ENCODE measurements at places on chromosomes 2 and 18.

GRCh38 chr2:45889620-45890370 lies 238.3 kb downstream of the PRKCE start:
- DNase-seq: no peak

DNA sequence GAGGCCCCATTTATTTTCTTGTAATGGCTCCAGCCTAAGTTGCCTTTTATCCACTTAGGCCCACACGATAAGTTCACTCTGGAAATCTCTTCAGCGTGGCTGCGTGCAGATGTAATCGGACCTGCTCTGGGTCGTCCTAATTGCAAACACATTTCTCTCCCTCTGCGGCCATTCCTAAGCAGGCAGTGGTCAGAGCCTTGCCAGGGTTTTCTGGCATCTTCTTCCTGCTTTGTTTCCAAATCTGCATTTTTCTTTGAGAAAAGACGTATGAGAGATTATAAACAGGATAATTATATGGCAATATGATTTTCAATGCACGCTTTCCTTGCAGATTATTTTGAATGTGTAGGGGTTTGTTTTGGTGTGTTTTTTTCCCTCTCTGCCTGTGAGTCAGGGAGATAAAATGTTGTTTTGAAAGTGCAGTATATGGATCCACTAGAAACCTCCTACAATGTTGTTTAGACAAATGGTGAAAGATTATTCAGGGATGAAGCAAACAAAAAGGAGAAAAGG lies 239.4 kb upstream of the TANK start:
- DNase-seq: no peak

- DNase-seq: no peak
These were observed 20.0 kb downstream of the NAB1 start for GRCh38 chr2:190668892-190669291.

DNA sequence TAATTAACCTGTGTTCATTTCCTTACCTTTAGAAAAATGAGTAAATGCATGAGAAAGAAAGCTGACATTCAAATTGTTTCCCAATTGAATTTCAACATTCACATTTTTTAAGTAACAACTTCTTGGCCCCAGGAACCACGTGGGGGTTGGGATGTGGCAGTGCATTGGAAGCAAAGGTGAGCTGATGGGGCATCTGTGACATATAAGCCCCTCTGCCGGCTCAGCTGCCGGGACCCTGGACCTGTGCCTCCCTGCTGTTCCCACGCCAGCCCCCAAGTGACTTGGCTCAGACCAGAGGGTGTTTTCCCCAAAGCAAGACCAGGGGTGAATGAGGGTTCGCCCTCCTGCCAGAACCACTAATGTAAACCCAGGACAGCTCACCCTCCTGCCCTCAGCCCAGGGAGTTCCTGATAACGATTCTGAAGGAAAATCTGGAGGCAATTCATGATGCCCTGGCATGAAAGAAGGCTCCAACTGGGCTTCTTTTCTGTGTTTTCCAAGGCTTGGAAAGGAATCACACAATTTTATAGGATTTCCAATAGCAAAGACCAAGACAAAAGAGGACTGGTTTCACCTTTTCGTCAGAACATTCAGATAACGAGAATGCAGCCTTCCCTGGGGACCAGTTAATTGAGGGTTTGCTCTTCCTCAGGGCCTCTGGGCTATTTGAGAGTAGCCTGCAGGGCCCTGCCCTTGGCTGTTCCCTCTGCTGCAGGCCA lies 193.2 kb upstream of the TWIST2 start:
- no peak for DNase-seq

DNA sequence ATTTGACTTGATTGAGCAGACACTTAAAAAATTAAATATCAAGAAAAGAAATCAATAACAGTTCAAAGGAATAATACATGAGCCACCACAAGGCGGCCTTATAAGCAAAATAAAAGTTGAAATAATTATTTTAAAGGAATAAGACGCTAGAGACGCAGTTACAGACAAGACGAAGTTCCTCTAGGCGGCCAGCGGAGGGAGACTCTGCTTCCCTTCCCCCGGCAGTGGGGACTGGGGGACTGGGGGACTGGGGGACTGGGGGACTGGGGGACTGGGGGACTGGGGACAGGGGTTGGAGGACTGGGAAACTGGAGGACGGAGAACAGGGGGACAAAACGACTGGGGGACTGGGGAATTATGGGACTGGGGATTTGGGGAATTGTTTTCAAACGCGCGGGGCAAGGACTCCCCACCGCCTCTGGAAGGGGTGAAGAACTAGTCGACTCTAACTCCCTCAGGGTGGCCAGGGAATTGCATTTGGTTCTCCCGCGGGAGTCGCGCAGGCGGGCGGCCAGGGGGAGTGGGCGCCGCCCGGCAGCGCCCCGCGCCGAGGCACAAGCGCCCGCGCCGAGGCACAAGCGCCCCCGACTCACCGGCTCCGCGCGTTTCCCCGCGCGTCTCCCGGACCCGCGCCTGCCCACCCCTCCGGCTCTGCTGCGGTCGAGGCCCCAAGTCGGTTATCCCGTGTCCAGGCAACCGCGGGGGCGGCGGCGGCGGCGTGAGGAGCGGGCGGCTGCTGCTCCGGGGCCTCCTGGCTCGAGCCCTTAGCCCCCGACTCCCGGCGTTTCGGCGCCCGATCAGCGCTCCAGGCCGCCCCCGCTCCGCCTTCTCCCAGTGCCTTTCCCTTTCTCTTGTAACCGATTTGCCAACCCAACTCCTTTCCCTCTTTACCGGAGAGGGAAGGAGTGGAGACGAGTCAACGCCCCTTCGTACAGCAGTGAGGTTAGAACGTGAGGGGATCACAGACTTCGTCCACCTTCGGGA lies at the start of gene CCDC178:
Gene CCDC178, minus strand, starts transcription at position 662 of the 984 bp plus-strand sequence. CDS start 28,633 bp downstream, outside the sequence.
- no peak for DNase-seq

DNA sequence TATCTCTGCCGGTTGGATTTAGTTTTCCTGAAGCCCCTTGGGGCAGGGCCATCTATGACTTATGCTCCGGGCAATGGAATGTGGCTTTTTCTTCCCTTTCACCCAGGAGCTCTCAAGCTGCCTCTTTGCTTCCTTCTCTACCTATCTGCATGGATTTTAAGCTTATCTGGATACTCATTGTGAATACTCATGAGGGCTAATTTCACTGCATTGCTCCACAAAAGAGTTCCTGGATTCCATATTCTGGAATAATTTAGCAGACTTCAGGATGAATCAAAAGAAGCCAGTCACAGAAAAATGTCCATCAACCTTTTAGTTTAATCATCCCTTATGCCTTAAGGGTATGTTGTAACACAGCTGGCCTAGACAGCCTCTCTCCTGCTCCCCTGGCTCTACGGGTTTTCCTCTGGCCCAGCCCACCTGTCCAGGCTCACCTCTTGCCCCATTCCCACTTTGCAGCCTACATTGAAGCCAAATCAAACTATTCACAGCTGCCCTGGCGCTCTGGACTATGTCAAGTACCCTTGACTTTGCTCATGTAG lies 122.8 kb upstream of the RMDN2 start:
- DNase-seq: no peak

DNA sequence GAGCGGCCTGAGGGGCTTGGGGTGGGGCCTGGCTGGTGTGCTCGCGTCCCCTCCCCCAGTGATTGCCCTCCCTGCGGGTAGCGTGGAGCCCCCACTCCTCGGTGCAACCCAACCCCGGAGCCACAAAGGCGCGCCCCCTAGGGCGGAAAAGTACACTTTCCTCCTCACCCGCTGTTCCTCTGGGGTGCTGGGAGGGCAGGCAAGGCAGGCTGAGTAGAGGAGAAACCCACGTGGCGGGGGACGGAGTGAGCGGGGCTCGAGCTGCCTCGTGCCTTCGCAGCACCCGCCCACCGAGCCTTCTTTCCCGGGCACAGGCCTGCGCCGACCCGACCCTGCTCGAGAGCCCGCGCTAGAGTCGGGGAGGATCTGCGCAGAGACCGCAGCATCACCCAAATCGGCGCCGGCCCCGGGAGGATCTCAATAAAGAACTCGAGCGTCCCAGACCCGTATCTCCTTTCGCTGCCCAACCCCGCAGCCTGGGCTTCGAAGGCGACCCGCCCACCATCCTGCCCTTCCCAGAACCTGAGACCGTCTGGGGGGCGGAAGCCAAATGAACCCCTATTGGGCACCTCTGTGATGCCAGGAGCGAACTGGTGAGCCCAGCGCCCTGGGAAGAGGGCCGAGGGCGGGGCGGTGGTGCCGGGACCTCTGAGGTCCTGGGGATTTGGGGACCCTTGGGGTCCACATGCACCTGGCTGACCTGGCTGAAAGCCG lies 1.5 kb downstream of the UCN start:
- no peak for DNase-seq

- no peak for DNase-seq
These were observed 14.4 kb downstream of the NLRC4 start for GRCh38 chr2:32250290-32250689.

- DNase-seq: no peak
These were observed 34.3 kb downstream of the GIGYF2 start for GRCh38 chr2:232731470-232731869.

DNA sequence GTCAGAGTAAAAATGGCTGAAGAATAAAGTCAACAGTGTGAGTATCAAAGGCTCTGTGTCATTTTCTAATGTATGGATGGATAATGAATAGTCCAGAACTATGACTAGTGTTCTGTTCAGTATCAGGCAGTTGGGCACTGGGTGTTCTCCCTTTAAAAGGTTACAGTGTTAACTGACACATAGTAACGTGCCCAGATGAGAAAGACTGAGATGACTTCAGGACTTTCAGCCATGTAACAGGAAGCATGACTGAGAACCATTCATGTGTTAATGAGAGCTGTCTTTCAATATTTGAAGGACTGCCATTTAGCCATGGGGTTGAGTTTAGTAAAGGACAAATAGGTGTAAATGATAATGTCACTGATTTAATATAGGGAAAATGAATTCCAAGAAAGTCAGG lies 187.1 kb downstream of the GULP1 start:
- DNase-seq: no peak

DNA sequence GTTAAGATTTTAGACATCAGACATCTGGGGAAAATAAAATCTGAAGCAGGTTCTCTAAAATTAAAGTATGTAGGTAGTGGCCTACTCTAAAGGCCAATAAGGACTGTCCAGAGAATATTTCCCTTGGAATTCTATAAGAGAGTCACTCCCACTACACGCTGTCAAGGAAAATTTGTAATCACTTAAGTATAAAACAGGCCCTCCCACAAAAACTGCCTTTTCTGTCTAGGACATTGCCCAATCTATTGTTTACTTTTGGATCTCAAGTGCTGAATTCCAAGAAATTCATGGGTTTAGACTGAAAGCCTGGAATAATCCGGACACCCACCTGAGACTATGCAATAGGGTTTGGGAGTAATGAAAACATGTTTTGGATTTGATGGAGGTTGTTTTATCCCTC lies 1.7 kb upstream of the SRBD1 start:
- no peak for DNase-seq

- no peak for DNase-seq
These were observed 120.4 kb downstream of the RNF144A start for GRCh38 chr2:7037340-7038333.

DNA sequence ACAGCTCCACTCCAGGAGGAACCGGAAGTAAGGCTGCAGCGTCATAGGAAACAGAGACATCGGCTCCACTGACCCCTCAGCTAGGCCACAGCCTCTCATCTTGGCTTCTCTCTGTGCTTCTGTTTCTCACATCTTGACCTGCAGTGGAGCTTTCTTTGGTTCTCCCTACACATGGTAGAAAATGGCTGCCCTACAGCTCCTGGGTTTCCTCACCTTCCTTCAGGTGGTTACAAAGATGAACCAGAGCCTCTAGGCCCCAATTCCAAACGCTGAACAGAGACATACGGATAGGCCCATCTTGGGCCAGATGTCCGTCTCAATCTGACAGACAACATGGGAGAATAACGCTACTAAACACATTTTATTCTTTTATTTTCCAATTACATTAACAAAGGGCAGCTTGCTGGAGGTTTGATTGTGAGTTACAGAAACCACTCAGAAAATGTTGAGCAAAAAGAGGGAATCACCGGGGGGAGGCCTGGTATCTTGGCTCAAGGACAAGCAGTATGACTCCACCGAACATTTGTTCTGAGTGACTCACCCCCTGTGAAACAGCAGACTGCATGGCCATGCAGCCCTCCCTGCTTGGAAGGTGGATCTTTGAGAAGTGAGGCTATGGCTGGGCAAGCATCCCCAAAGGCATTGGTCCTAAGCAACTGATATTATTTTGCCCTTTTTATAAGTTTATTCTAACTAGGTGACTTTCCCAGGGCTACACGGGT lies 303.5 kb downstream of the CDCA7 start:
- no peak for DNase-seq

GRCh38 chr18:22932885-22933205 lies 283 bp upstream of the RBBP8 start:
- no peak for DNase-seq

GRCh38 chr2:10222-10875 lies 36.0 kb downstream of the FAM110C start:
- no peak for DNase-seq

GRCh38 chr2:73282924-73283544 lies 1.2 kb downstream of the FBXO41 start:
- DNase-seq: no peak

DNA sequence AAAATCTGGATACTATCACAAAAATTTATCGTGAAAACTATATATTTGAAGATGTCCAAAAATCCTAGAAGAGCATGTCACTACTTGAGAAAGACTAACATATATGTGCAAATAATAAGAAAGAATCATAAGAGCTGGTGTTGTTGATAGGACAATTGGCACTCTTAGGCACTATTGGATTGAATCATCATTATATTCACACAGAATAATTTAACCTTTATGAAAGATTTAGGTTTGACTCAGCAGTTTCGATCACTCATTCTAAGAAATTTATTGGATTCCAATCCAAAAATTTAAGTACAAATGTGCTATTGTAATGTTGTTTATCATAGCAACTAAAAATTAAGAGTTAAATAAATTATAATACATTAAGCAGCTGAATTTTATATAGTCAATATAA lies 503.6 kb downstream of the SPAG16 start:
- DNase-seq: no peak

GRCh38 chr2:113064898-113065297 lies 2.9 kb upstream of the IL1F10 start:
- DNase-seq: no peak

DNA sequence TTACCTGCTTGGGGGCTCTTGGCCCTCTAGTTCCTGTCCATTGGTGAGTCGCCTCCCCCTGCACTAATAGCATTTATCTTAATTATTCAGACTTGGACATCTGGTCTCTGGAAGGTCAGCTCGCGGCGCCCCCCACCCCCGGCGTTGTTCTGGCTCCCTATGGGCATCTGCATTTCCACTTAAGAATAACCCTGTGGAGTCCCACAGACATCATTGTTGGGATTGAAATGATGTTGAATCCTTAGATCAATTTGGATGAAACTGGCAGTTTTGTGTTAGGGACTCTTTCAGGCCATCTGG lies 313.8 kb upstream of the HS6ST1 start:
- DNase-seq: no peak
